NCI-H1105 treated with DMSO at 0.1 percent for 48 hours (cell line): ENCODE measurements at places on chromosomes 6 and 20.

DNA sequence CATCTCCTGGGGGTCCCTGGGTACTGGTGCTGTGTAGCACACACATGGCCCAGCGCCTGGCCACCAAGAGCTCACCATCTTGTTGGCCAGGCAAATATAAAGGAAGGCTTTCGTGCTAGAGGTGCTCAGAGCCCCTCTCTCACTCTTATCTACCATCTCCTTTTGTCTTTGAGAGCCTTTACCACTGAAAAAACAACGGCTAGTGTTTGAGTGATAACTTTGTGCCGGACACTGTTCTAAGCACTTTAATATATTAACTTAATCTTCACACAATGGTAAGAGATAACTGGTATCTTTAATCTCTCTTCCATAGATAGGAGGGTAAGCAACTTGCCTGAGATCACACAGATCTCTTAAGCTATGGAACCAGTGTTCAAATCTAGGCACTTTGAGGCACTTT lies 21.5 kb upstream of the ARHGAP18 start:
- no peak for DNase-seq

DNA sequence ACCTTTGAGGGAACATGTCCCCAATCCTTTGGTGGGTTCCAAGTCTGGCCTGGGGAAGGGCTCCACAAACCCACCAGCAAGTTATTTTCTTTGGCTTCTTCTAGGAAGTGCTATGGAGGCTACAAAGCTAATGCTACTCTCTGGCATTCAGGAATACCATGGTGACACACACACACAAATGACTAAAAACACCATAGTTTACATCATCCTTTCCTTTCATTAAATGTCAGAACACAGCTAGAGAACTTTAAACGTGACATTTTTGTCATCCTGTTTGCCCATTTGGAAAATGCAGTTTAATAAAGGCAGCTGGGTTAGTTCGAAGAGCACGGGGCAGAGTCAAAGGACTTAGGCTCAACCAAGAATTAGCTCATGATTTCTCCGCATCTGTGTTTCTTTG lies 40.2 kb upstream of the PROKR2 start:
- no peak for DNase-seq

GRCh38 chr6:98847779-98848538 lies 13.6 kb downstream of the POU3F2 start:
- no peak for DNase-seq

DNA sequence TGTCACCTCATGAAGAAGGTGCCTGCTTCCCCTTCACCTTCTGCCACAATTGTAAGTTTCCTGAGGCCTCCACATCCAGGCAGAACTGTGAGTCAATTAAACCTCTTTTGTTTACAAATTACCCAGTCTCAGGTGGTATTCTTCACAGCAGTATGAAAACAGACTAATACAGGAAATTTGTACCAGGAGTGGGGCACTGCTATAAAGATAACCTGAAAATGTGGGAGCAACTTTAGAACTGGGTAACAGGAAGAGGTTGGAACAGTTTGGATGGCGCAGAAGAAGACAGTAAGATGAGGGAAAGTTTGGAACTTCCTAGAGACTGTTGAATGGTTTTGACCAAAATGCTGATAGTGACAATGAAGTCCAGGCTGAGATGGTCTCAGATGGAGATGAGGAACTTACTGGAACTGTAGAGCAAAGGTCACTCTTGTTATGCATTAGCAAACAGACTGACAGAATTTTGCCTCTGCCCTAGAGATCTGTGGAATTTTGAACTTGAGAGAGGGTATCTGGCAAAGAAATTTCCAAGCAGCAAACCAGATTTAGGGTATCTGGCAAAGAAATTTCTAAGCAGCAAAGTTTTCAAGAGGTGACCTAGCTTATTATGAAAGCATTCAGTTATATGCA lies 23.5 kb upstream of the COL21A1 start:
- DNase-seq: no peak

DNA sequence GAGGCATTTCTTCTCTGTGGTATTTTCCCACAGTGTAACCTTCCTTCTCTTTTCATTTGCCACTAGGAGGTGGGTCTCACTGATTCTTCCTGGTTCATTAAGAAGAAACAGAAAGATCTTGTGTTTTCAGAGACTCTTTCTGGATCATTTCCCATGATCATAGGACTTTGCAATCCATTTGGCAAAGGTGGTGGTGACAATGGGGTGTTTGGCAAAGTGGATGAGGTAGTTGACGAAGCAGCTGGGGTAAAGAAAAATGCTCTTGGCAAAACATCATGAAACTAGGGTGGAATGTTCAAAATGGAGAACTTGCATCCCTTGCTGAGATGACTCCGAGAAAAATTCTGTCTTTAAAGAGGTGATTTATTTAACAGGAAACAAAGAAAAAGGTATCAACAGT lies 50.6 kb downstream of the TRAF3IP2 start:
- DNase-seq: no peak
